ENCODE measurements at places on chromosomes 4 and X.

GRCh38 chr4:121079376-121079775 is 7.0 kb upstream of the NDNF start:
- DNase-seq: no peak

GRCh38 chrX:150162141-150162540 is 201.0 kb upstream of the MAMLD1 start:
- DNase-seq: no peak

DNA sequence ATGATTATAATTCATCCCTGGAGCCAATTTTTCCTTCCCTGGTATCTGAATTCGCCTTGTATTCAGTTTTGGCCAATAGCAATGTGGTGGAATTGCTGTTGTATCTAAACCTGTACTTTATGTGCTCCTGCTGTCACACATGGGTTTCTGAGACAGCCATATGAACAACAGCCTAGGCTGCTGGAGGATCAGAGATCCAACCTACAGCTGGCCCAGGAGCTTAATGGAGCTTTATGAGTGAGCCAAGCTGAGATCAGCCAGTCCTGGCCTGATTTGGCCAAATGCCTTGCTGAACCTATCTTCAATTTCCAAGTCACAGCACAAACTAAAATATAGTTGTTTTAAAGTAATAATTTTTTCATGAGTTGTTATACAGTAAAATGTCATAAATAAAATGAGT is 1071.5 kb downstream of the PCDH7 start:
- no peak for DNase-seq

GRCh38 chrX:52118262-52118661 is 49.3 kb upstream of the MAGED4B start:
- no peak for DNase-seq

GRCh38 chrX:108123591-108124366 is 32.2 kb downstream of the ATG4A start:
- DNase-seq: no peak

DNA sequence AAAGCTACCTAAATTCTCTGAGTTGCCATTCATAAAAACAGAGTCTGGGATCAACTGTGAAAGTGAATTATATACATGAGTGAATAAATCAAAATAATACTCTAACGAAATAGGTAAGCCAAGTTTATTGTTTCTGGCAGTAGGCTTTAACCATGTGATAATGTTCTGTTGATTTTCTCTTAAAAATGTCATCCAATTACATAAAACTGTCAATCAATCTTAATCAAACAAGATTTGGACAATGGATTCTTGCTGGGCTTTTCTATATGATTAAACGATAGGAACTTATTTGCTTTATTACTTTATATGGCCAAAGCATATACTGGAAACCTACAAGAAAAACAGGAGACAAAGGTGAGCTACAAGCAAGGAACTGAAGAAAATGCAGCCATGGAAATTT is 148.8 kb downstream of the INPP4B start:
- DNase-seq: no peak

DNA sequence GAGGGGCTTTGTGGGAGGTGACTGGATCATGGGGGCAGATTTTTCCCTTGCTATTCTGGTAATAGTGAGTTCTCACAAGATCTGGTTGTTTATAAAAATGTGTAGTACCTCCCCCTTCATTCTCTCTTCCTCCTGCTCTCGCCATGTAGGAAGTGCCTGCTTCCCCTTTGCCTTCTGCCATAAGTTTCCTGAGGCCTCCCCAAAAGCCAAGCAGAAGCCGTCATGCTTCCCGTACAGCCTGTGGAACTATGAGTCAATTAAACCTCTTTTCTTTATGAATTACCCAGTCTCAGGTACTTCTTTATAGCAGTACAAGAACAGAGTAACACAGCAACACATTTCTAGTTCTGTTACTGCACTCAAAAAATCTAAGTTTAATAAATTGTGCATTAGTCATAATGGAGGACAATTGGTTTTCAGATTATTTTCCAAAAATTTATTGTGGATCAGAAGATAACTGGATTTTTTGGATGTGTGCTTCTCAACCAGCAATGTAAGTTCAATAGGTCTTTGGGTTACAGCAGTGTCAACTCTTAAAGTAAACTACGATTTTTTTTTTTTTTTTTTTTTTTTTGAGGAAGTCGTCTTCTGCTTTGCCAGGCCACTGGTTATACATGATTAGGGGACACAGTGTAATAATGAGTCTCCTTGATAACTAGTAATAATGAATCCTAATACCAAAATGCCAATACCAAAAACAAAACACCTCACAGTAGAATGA is 69.9 kb downstream of the CHIC2 start:
- no peak for DNase-seq

Measured in stimulated activated CD4-positive, alpha-beta T cell treated with anti-CD3 and anti-CD28 coated beads, Interleukin-1b, Interleukin-23, amount 100 ng/mL, for 24 hours (primary cell).